AG09319 (cell line): ENCODE measurements at places on chromosomes 6 and 20.

- no peak for DNase-seq
Observed at GRCh38 chr6:136090929-136091328, 159.2 kb downstream of the MTFR2 start.

DNA sequence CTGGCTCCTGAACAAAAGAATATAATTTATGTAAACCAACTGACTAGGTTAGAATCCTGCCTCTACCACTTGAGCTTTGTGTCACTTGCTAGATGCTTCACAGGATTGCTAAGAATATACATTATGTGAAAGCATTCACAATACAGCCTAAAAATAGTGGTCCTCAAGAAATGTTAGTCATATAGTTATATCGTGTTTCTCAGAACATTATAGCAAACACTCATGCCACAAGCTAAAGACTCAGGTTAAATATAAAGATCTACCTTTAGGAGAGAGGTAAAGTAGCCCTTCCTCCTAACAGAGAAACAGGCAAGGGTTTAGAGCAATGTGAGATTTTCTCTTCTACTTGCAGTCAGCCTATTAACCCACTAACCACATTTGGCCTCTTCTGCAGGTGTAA lies 17.8 kb upstream of the ALDH8A1 start:
- no peak for DNase-seq

DNA sequence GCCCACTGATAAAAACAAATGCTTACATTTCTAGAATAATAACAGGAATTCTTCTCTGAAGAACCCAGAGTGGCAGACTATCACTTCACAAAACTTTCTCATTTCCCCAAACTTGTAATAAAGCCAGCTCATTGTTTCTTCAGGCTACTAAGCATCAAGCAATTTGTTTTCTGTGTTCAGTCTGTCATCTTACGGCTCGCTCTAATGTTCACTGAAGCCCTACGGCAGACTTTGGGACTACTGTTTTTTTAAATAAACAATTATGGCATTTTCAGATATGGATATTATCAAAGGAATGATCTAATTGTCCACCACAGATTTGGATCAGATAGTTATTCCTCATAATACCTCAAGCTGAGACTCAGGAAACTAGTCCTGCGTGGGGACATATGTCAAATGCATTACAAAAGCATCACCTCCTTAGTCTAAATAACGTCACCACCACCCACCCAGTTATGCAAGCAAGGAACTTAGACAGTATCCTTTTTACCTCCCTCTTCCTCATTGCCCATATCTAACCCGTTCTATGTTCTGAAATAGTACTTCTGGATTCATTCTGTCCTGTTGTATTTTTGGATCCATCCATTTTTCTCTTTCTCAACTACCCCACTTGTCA lies 415.1 kb downstream of the PLCB1 start:
- no peak for DNase-seq

DNA sequence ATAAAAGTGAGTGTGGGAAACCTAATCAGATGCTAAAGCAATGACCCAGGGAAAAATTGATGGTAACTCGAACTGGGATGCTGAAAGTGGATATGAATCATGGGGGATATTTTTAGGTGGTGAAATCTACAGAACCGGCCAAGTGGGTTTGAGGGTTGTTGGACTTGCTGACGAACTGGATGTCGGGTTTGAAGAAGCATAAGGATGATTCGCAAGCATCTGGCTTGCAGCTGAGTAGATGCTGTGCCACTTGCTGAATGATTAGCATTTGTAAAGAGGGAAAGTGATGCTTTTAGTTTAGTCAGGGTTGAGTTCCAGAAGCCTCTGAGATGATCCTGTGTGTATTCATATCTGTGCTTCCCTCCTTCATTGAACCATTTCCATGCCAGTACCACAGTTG lies 54.9 kb downstream of the UBR2 start:
- DNase-seq, result peak; percentile 67

GRCh38 chr6:13328875-13329183 lies 492 bp upstream of the TBC1D7 start:
- no peak for DNase-seq

- no peak for DNase-seq
Observed at GRCh38 chr6:100346203-100346602, 118.5 kb downstream of the SIM1 start.

DNA sequence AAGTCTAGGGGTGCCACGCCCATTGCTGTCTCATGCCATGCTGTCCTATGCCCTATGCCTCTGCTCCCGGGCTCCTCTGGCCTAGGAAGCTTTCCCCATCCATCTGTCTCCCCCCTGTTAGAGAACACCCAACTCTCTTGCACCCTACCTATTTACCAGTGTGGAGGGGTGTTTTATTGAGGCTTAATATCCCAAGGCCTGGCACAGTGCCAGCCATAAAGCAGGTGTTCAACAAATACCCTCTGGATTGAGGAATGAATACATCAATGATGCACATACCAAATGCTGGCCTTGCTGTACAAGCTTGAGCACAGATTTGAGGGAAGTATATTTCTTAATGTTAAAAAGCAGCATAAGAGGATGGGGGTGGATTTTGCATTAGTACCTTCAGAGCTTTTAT lies 38.3 kb downstream of the METTL24 start:
- no peak for DNase-seq

DNA sequence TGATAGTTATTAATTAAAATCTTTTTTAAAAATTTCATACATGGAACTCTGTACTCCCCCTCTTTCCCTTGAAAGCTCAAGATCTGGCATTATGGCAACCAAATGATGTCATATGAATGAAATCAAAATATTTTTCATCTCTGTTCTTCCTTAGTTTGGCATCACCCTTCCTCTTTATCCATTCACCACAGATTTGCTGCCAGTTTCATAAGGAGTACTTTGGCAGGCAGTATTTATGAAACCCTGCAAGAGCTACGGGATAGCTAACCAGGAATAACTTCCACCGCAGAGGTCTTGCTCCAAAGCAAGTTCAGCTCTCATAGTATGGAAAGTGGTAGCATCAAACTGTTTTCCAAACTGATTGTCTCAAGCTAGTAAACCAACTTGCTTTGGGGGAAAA lies 113.9 kb upstream of the DOK5 start:
- DNase-seq, result no peak
